ENCODE measurements at places on chromosomes 4 and X. TPM values are rescaled to one million over a fixed set of nuclear protein-coding genes. Genes with fewer than 3 reads are reported as not detected.

DDX53 gene
- not detected for polyA plus RNA-seq

PITX2 gene
- 7.0 TPM for polyA plus RNA-seq

PPID gene
- polyA plus RNA-seq: 73.9 TPM

CDX4 gene
- not detected for polyA plus RNA-seq

FAM47E gene
- 7.4 TPM for polyA plus RNA-seq

GABRE gene
- polyA plus RNA-seq: 1.0 TPM

TEX13C gene
- 0.24 TPM for polyA plus RNA-seq

DIPK2B gene
- polyA plus RNA-seq: not detected

ACSL1 gene
- 74.8 TPM for polyA plus RNA-seq

CT45A3 gene
- not detected for polyA plus RNA-seq

NDST3 gene
- 0.07 TPM for polyA plus RNA-seq

PABPC4L gene
- polyA plus RNA-seq: 2.3 TPM

HSFX3 gene
- polyA plus RNA-seq: not detected
